Fibroblast of skin of abdomen (primary cell): ENCODE measurements at places on chromosomes 5 and 9.

DNA sequence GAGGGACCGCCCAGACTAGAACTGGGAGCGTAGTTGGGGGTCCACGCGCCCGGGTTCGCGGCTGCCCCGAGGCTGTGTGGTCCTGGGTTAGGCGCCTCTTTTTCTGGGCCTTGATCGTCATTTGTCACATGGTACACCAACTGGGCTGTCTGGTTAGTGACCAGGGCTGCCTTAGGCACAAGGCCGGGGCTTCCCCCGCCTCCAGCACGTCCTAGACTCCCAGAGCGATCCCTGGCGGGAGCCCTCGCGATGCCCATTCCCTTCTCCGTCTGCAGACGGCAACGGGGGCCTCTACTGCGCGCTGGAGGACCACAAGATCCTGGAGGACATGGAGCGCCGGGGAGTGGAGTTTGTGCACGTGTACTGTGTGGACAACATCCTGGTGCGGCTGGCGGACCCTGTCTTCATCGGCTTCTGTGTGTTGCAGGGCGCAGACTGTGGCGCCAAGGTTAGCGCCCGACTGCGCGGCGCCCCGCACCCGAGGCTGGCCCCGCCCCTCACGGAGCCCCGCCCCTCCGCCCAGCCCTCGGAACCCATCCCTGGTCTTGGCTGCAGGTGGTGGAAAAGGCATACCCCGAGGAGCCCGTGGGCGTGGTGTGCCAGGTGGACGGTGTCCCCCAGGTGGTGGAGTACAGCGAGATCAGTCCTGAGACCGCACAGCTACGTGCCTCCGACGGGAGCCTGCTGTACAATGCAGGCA is 1.5 kb downstream of the UAP1L1 start:
- no peak for DNase-seq

- DNase-seq: no peak
Measured at GRCh38 chr5:31436851-31437250, 95.0 kb downstream of the DROSHA start.

DNA sequence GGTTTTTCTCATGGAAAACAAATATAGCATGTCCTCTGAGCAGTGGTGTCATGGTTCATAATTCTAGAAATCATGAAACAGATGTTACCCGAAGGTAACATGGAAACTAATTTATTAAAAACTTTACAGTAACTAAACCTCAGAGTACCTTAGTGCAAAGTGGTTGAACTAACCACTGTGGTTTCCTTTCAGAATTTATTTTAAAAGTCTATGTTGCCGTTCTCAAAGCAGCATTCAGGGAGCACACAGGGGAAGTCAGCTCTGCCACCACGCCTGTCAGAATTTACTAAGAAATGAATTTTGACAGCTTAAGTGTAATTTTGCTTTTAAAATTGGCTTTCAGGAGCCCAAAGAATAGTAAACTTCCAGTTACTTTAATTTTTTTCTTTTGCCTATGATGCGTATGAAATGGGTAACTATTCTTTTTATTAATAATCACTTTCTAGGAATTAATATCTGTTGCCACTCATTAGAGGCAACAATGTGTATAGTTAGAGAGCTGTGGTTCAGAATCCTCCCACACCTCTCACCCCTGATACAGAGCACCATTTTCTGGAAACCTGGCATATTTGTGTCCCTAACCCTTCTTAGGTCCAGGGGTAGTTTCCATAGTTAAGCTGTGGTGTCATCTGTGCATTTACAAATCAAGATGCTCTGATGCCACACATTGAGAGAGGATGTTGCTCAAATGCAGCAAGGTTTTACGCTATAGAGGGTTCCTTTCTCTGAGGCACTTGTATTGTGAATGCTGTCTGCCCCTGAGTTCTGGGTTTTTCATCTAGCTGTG is 202.6 kb downstream of the ZSWIM6 start:
- no peak for DNase-seq

DNA sequence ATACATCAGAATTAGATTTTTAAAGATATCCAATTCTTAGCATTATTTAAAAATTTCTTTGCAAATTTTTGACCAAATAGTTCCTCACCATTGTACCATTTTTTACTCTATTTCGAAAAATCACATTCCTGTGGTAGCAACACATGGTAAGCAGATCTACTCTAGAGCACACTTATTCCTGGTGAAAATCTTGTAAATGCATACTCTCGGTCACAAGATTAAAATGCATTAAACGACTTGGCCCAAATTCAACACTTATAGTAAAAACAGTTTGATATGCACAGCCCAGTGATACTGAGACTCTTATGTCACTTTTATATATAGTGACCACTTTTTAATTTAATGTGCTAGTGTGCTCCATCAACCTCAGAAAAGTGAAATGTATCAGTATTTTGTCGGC is 208.8 kb upstream of the TARS1 start:
- DNase-seq: peak; percentile 87

DNA sequence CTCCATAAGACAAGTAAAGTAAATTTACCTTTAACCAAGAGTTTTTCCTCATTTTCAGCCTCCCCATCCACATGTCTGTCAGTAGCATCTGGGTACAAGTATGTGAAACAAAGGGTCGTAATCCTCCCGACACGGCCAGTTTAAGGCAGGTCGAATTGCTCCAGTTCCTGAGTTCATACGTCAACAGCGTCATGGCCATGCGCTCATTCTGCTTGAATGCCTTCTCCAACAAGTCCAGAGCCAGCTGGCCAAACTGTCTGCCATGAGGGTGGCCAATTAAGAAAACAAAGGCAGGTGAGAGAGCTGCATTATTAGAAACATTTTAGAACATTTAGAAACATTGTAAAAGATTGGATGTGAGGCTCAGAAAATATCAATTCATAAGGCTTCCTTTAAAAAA is 87.5 kb downstream of the TRPM6 start:
- DNase-seq: no peak

- no peak for DNase-seq
Measured at GRCh38 chr5:85614489-85614888, 1003.3 kb upstream of the COX7C start.

- DNase-seq: no peak
Measured at GRCh38 chr9:32431196-32431595, 46.8 kb downstream of the ACO1 start.

DNA sequence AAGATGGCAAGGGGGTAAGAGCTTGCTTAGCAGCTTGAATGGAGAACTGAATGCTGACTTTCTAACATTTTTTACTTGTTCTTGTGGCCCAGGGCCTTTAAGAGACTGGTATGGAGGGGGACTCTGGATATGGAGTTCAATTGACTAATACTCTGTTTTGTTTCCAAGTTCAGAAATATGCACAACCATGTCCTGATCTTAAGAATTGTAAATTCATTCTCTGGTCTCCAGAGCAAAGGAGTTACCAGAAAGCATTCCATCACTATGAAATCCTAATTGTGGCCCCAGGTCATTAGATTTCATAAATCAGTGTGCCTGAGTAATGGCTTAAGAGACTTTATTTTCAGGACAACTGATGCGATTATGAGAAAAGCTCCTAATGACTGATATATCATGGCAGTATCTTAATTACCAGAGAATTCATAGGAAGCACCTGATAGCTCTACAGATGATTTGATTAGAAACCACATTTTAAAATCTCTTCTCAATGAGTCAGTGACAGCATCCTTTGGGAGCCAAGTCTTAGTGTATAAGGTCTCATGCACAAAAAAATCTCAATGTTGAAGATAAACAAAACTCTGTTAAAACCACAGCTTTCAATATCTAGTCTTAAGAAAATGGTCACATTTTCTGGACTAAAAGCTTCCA is 613.6 kb upstream of the KLF4 start:
- DNase-seq: peak; percentile 42

- DNase-seq: peak; percentile 96
Measured at GRCh38 chr5:181191526-181192336, 13.3 kb downstream of the TRIM7 start.

- no peak for DNase-seq
Measured at GRCh38 chr9:130145658-130146057, 26.5 kb upstream of the NCS1 start.

- peak; percentile 71 for DNase-seq
Measured at GRCh38 chr5:40399349-40399748, 280.4 kb upstream of the PTGER4 start.

GRCh38 chr5:107605596-107606125 is 65.1 kb downstream of the EFNA5 start:
- no peak for DNase-seq

GRCh38 chr5:135249658-135250057 is 149.4 kb downstream of the MACROH2A1 start:
- DNase-seq: no peak

- no peak for DNase-seq
Measured at GRCh38 chr9:88522360-88522759, 12.6 kb upstream of the NXNL2 start.

- no peak for DNase-seq
Measured at GRCh38 chr5:131595088-131596033, 39.7 kb downstream of the RAPGEF6 start.

- no peak for DNase-seq
Measured at GRCh38 chr9:130623466-130623865, 40.9 kb upstream of the PRDM12 start.

DNA sequence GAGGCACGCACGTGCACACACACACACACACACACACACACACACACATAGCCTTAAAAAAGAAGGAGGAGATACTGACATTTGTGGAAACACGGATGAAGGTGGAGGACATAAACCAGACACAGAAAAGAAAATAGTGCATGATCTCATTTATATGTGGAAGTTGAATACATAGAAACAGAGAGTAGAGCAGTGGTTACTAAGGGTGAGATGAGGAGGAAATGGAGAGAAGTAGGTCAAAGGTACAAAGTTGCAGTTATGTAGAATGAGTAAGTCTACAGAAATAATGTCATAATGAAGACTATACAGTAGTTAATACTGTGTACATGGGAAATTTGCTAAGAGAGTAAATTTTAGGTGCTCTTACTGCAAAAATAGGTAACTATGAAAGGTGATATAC is 412.2 kb upstream of the CDH9 start:
- peak; percentile 8 for DNase-seq

GRCh38 chr9:114462791-114463190 is 42.5 kb downstream of the WHRN start:
- peak; percentile 9 for DNase-seq

DNA sequence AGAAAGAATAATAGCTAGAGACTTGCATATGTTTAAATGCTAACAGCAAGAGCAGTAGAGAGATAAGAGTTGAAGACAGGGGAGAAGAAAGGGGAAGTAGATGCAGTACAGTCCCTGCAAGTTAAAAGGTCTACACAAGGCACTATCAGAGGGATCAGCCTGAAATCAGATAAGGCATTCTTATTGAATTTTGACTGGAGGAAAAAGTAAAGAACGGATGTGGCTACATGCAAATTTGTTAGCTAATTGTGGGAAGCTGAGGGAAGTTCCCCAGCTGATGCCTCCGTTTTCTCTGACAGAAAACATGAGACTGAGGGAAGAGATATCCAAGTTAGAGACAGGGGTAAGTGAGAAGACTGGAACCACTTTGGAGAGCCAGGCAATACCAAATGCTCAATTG is 12.9 kb upstream of the RHOBTB3 start:
- no peak for DNase-seq

- DNase-seq: no peak
Measured at GRCh38 chr5:74200560-74200959, 440.0 kb downstream of the ENC1 start.

GRCh38 chr9:137582286-137582860 is 3.6 kb upstream of the DPH7 start:
- DNase-seq: no peak

DNA sequence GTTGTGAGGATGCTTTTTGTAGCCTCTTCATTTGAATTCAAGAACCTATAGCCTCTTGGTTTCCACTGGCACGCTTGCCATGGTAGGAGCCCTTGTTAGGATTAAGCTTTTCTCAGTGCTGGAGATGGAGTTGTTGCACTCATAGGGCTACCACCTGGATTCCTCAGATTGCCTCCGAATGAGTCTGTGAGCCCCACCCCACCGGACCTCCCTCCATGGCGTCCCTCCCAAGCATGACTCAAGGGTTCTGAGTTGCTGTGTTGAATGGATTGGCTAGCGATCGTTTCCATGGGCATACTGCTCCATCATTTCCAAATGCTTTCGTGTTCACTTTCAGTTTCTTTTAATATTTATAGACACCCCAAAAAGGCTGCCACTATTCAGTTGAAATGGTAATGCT is 69.9 kb downstream of the DAPK1 start:
- DNase-seq: no peak

GRCh38 chr9:112283582-112284253 is 49.7 kb downstream of the PTBP3 start:
- no peak for DNase-seq

- DNase-seq: no peak
Measured at GRCh38 chr5:149904977-149905376, 39.6 kb downstream of the PDE6A start.

- no peak for DNase-seq
Measured at GRCh38 chr5:76637490-76637889, 14.3 kb upstream of the F2RL2 start.

DNA sequence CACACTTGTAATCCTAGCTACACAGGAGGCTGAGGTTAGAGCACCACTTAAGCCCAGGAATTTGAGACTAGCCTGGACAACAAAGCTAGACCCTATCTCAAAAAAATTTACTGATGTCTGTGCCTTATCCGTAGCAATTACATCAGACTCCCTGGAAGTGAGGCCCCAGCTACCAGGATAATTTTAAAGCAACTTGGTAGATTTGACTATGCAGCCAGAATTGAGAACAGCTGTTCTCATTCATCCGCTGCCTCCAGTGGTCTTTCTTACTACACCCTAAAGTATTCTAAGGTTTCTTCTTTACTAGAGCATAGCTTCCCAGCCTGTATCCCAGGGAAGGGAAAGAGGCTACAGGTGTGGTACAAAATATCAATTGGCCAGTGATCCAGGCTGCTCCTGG is 20.4 kb upstream of the C9orf152 start:
- DNase-seq: peak; percentile 9

- peak; percentile 16 for DNase-seq
Measured at GRCh38 chr9:116576386-116576785, 110.7 kb upstream of the TRIM32 start.

DNA sequence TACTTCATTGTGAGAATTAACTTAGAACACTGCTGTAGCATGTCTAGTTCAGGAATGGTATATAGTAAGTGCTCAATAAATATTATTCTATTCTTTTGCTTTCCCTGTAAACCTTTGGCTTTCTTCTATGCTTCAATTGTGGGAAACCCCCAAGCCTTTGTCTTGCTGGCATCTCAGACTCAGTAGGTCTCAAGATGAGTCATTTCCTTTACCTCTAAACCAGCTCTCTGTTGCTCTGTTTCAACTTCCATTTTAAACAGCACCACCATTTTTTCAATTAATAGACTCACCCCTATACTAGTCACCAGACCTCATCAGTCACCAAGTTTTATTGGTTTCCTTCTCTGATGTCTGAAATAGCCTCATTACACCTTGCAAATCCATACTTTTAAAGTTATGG is 43.5 kb downstream of the DMAC1 start:
- DNase-seq: peak; percentile 11

DNA sequence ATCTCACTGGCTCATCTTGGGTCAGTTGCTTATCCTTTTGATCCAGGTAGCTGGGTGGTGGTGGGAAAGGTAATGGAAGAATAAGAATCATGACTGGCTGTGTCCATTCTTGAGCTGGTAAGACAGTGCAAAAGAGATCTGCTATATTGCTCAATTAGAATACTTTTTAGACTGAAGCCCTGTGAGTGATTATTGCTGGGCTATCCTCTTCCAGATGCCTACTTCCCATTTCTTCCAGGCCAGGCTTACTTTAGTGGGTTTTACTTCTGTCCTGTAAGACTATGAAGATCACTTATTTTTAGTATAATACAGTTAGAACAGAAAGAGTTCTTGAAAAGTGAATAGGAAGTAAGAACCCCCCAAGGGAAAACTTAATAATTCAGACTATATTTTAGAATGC is 7.2 kb downstream of the MARCHF6 start:
- DNase-seq: no peak
